ENCODE measurements at places on chromosomes 3 and 15.

DNA sequence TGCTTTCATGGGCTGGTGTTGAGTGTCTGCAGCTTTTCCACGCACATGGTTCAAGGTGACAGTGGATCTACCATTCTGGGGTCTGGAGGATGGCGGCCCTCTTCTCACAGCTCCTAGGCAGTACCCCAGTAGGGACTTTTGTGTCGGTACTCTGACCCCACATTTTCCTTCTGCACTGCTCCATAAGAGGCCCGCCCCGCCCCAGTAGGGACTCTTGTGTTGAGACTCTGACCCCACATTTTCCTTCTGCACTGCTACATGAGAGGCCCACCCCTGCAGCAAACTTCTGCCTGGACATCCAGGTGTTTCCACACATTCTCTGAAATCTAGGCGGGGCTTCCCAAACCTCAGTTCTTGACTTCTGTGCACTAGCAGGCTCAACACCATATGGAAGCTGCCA lies 383.4 kb upstream of the MEIS2 start:
- DNase-seq = no peak

- no peak for DNase-seq
Observed at GRCh38 chr3:55955891-55956477, 468.9 kb upstream of the WNT5A start.

DNA sequence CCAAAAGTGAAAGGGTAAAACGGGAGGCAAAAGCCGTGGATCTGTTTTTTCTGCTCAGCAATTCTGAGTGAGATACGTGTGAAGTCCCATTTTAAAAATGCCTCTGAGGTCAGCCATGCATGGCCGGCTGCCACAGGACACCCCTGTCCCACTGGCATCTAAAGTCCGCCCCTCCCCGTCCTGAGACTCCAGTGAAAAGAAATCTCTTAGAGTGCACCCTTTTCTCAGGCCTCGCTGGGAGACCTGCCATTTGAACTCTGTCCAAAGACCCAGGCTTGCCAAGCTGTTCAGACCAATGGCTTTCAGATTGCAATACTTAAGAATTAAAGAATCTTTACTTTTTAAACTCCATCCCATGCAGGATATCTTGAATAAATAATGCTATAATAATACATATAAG lies 61.0 kb upstream of the SLC24A5 start:
- no peak for DNase-seq

GRCh38 chr3:156433138-156433537 lies 121.8 kb downstream of the SSR3 start:
- DNase-seq = no peak

- DNase-seq = peak; percentile 34
Observed at GRCh38 chr15:91956026-91956723, 102.7 kb downstream of the SLCO3A1 start.

DNA sequence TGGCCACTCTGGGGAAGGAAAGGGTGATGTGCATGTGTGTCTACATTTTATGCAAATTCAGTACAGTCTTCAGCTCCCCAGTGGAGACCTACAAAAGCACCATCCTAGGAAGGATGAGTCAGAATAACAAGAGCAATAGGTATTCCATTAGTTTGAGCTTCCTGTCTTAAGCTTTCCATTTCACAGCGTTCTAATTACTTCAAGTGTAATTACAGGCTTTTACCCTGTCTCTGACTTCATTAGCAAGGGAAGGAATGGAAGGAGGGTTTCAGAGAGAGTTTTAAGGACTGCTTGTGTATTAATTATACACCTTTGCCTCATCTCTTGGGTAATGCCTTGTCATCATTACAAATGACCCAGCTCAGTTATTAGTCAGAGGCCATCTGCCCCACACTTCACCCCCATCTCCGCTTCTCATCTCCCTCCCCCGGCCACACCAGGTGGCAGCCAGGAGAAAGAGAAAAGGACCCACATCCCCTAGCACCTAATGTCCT lies 202.8 kb upstream of the MRPL3 start:
- DNase-seq = no peak

DNA sequence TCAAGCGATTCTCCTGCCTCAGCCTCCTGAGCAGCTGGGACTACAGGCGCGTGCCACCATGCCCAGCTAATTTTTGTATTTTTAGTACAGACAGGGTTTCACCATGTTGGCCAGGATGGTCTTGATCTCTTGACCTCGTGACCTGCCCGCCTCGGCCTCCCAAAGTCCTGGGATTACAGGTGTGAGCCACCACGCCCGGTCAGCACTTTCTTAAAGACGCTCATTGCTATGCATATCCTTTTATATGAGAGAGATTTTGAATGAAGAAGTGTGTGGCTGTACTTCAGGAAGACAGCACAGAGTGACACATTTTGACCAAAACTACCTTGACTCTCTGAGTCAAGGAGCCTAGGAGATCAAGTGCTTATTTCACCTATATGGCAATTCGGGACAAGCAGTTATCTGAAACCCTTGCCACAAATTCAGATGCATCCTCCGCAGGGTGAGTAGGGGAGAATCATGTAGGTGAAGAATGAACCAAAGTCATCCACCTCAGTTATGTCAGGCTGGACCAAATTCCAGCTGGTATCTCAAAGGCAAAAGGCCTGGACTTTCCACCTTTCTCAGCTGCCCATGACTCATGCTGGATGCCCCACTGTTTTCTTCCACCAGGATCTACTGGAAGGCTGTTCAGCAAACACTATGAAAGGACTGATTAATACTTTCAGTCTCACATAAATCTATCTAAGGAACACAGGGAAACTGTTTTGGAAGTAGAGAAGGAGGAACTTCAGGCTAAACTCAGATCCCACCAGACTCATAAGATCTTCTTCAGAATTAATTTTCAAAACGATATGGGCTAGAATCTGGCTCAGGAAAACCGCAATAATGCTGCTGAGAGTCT lies 31.9 kb downstream of the SUSD5 start:
- DNase-seq = no peak

GRCh38 chr3:164360738-164361406 lies 717.4 kb downstream of the SI start:
- no peak for DNase-seq

DNA sequence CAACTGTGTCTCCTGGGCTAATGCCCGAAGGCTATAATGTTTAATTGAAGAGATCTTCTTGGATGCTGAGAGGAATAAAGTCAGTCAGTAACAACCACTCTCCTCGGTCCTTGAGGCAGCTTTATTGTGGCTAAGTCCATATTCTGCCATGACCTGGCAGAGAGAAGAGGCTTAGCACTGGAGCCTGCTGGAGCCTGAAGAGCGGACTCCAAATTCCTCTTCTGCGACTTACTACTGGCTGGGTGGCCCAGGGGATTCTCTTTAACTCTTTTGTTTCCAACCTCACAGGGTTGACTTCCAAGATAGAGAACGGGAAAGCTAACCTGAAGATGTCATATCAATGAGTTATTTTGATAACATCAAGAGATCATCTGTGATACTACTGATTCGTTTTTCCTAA lies 71.1 kb downstream of the MYO1E start:
- no peak for DNase-seq

DNA sequence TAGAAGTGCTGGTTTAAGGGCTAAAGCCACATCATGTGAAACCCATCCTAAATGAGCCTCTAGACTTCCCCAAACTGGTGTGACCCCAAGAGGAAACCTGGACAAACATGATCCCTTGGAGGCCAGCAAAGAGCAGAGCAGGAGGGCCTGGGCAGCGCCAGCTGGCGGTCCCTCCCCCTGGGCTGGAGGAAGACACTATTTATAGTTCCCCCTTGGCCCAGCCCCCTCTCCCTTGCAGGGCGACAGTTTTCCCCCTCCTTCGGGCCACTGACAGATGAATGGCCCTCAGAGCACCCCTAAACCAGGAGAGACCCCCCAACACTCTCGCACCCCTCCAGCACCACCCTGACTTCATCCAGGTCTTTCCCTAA lies 2.9 kb downstream of the UCN2 start:
- no peak for DNase-seq

DNA sequence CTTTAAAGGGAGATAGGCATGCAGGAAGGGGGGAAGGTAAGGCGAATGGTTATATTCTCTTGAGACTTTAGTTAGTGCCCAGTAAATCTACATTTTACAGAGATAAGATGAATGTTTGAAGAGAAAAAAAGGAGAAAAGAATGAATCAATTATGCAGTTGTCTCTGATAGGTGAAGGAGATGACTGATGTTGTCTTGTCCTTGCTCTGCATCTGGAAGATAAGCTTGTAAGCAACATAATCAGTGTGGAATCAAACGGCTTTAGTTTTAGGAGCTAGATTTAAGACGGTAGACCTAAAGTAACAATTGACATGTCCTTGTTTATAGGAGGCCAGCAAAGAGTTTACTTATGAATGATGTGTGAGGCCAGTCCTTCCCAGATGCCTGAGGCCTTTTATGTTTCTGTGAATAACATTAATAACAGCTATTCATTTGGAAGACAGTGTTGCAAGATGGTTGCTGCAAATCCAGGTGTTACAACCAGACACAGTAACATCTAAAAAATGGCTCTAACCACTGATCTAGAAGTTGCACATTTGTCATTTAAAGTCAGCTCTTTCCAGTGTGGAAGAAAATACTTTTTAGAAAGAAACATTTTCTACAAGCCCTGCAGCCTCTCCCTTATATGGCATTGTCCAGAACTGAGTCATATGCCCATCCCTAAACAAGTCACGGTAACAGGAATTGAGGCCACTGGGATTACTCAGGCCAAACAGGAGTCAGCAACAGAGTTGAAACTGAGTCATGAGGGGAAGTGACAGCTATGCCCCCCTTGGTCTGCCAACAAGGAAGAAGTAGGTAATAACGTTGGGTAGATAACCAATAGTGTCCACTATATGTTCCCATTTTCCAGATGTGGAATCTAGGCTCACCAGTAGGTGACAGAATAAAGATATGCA lies 77.5 kb upstream of the FBN1 start:
- no peak for DNase-seq

- no peak for DNase-seq
Observed at GRCh38 chr15:88745065-88745464, 58.2 kb upstream of the ACAN start.

GRCh38 chr15:69860921-69861320 lies 236.8 kb downstream of the TLE3 start:
- DNase-seq = no peak

- DNase-seq = no peak
Observed at GRCh38 chr3:124886168-124887056, 753 bp downstream of the ITGB5 start.

DNA sequence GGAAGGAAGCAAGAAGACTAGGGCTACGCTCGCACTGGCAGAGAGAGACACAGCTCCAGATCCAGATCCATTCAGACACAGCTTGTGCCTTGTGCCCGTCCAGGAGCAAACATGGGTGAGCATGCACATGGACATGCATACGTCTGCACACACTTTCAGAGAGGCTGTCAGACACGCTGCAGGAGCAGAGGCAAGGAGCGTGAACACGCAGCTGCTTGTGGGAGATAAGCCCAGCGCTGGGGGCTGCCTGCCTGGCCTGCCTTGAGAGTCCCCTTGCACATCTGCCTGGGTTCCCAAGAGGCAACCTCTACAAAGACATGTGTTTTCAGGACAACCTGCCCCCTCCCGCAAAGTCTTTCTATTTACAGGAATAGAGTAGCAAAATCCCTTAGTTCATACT lies 13.6 kb upstream of the BAHD1 start:
- no peak for DNase-seq

GRCh38 chr15:56917652-56918045 lies 795 bp upstream of the TCF12 start:
- no peak for DNase-seq

DNA sequence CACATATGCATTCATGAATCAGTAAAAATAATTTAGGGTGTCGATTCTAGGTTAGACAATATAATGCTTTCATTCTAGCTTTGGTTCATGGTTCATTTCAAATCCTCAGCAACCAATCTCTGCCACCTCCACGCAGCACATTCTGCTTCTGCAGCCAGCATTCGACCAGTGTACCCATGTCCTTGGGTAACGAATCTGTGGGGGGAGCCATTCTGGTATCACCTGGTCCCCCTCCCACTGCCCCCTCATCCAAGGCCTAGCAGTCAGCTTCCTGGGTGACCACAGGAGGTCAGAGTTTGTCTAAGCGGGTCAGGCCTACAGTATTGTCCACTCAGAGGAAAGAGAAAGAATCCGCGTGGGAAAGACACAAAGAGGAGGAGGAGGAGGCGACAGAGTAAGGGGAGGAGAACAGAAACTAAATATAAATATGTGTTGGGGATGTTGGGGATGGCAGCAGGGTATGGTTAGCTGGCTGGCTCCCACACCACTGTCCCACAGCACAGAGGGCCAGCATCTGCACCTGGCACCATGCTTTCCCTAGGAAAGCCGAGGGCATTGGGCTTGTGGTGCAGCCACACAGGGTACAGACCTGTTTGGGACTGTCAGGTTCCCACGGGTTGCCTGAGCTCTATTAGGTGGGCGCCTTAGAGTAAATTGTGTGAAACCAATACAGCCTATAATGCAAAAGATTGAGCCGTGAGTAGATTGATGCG lies 12.1 kb downstream of the PAK6 start:
- no peak for DNase-seq

GRCh38 chr3:78742491-78742890 lies 1025.3 kb downstream of the ROBO1 start:
- DNase-seq = no peak

- DNase-seq = no peak
Observed at GRCh38 chr3:128992926-128993460, 883 bp downstream of the CFAP92 start.

DNA sequence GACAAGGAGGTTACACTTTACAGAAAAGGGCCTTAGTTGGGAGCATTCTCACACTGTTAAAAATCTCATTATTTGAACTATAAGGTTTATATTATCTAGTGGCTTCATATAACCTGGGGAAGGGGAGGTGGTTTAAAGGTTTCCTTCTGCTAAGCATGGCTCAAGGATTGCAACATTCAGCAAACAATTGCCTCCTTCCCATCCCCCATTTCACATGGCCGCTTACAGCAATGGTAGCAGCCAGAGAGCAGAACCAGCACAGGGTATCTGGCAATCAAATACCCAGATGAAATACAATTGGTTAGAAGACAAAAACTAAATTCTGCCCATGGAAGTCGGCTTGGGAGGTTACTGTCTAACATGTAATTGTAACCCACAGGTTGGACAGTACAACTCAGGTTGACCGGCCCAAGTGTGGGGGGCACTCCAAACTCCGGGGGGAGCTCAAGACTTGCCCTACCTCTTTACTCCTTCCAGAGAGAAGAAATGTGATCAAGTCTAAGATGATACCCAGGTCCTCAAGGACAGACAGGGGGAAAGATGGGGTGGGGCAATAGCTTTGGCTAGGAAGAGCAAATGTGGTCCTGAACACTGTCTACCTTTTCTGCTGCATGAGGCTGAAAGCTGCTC lies 15.5 kb downstream of the ETV5 start:
- no peak for DNase-seq
